NCI-H187 treated with DMSO at 0.1 percent for 48 hours (cell line): ENCODE measurements at places on chromosomes 5 and 9.

DNA sequence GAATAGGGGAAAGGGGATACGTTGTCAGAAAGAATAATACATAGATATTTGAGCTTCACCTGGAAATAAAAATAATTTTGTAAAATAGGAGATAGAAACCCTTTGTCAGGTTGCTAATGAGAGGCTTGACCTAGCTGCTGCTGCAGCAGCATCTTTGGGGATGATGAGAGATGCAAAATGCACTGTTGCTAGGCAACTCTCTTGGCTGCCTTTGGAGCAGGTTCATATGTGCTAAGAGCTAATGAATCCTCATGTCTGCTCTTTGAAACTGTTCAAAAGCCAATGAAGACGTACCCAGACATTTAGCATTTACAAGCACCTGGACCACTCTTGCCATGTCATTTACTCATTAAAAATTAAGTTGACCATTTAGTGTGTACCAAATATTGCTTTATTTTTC is 121.7 kb downstream of the FOCAD start:
- no peak for DNase-seq

DNA sequence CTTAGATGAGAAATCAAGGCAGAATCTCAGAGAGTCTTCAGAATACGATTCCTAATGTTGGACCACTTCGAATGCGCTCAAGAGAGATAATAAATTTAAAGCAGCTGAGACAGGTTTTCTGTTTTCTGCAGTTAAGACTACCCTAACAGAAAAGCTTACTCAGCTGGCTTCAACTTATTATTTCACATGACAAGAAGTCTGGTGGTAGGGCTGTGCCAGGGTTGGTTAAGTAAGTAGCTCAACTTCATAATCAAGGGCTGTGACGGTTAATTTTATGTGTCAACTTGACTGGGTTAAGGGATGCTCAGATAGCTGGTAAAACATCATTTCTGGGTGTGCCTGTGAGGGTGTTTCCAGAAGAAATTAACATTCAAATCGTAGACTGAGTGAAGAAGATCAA is 3.8 kb downstream of the GPR150 start:
- DNase-seq: no peak

DNA sequence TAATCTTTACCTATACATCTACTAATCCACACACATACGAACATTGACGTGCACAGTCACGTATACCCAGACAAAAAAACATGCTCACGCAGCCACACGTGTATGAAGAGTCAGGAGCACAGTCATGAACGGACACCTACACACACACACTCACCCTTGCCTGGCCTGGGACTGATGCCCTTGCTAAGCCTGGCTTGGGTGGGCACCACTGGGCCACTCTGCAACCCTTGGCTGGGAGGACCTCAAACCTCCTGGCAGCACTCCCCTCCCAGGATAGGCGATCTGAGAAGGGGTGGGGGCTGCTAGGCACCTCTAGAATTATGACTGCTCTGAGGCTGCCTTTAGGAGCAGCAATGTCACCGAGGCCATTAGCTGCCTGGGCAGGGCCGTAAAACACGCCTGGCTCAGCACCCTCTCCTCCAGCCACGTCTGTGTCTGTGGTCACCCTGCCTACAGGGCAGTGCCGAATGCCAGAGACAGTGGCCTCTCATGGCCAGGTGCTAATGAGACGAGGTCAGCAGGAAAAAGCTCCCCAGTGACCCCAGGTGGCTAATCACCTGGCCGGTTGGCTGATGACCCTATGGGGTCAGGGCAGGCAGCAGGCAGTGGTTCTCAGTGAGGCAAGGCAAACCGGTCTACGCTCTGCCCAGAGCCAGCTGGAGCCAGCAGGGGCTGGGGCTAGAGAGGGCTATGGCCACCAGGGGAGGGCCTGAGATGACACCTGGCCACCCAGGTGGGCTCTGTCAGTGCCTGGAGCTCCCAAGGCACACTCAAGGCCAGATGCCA is 33.7 kb upstream of the MVB12B start:
- DNase-seq: no peak

DNA sequence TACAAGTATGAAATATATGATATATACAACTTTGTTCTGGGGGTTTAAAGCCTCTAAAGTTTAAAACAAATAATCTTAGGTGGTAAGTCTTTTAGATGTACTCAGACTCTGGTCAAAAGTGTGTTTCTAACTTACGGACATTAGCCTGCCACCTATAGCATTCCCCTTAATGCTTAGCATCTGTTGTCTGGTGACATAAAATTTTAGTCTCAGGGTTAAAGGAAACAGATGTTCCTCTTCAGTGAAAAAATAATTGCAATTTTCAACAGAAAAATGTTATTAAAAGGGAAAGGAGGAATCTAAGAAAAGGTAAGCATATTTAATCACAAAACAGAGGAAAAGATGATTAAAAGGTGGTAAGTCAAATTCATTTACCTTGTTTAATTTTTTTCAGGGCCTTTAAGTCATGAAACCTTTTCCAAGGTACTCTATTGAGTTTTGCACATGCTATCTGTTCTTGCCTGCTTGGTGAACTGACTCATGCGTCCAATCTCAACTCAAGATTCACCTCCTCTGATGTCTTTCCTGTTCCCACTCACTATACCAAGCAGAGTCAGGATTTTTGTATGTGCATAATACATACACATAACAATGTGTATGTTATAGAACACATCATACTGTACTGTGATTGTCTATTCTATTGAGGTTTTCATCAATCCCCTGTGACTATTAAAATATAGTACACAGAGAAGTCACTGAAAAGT is 7.9 kb downstream of the TMEM167A start:
- no peak for DNase-seq

- no peak for DNase-seq
Observed at GRCh38 chr9:82410306-82410705, 421.7 kb downstream of the SPATA31D1 start.

GRCh38 chr5:154583671-154584177 is 105.7 kb upstream of the HAND1 start:
- DNase-seq: no peak

GRCh38 chr5:138230261-138230660 is 17.1 kb upstream of the CDC23 start:
- no peak for DNase-seq

- no peak for DNase-seq
Observed at GRCh38 chr5:98296426-98296825, 477.0 kb upstream of the RGMB start.

DNA sequence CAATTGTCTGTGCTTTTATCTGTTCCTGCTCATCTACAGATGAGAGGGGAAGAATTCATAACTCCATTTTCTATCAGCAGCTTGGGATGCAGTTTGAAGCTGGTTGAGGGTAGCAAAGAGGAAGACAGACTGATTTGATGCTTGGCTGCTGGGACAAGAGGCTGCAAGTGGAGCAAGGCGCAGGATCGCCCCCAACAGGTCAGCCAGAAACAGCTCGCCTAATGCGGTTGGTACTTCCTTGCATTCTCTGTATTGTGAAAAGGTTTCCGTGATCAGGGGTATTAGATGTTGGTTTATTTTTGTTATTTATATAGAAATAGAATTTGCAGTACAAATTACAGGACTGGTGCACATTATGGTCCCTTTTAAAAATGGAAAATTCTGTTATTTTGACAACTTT is 40.6 kb downstream of the ZNF883 start:
- DNase-seq: no peak

DNA sequence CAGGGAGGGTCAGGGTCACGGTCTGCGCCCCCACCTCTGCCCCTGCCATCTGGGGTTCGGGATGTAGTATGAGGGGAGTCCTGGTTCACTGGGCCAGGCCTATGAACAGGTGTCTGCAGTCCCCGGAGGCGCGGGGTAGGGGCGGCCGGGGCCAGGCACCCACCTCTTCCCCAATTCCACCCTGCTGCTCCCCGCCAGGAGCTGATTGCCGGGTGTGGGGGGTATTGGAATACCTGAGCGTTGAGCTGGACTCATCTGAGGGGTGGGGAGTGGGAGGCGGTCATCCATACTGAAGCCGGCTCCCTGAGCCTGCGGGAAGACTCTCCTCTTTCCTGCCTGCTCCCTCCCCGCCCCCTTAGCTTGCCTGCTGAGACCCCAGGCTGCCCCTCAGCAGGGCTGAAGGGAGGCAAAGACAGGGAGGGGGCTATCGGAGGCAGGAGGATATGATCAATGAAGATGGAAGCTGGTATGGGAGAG is 679 bp downstream of the SLC6A7 start:
- DNase-seq: no peak
